Karpas-422 (cell line): ENCODE measurements at places on chromosomes 1 and 21. TPM values are rescaled to one million over a fixed set of nuclear protein-coding genes. Genes with fewer than 3 reads are reported as not detected.

- DNase-seq, result peak; percentile 46
Observed at GRCh38 chr1:200960948-200961340, 62.6 kb downstream of the KIF21B start.

GRCh38 chr1:53512807-53513755 is 53.9 kb downstream of the DMRTB1 start:
- DNase-seq, result no peak

DNA sequence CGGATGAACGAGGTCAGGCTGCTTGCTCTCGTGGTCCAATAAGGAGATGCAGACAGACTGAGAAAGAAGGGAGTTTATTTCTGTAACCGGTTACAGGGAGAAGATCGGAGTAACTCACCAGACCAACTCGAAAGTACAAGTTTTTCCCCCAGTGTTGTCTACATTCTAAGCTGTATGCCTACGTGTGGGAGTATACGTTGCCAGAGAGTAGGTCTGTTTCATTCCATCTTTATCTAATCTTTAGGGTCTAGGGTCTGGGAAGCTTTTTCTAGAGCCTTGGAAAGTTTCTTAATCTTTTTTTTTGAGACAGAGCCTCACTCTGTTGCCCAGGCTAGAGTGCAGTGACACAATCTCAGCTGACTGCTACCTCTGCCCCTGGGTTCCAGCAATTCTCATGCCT is 4.7 kb upstream of the PADI1 start:
- no peak for DNase-seq

- DNase-seq, result peak; percentile 88
Observed at GRCh38 chr1:110207831-110208230, 2.3 kb upstream of the KCNC4 start.

DNA sequence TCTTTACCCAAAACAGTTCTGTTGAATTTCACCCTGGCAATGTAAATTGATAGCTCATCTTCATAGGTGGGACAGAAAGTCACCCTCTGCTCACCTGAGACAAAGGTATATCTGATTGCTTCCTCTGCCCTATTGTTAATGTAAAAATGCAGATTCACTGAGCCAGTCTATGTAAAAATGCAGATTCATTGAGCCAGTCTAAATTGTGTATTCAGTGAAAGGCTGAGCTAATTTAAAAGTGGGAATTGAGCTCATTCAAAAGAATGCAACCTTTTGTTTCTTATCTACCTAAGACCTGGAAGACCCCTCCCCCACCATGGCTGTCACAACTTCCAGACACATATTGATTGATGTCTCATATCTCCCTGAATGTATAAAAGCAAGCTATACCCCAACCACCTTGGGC is 4.8 kb upstream of the MYSM1 start:
- no peak for DNase-seq

- DNase-seq, result no peak
Observed at GRCh38 chr1:78289603-78290002, 201.2 kb upstream of the PTGFR start.

DNA sequence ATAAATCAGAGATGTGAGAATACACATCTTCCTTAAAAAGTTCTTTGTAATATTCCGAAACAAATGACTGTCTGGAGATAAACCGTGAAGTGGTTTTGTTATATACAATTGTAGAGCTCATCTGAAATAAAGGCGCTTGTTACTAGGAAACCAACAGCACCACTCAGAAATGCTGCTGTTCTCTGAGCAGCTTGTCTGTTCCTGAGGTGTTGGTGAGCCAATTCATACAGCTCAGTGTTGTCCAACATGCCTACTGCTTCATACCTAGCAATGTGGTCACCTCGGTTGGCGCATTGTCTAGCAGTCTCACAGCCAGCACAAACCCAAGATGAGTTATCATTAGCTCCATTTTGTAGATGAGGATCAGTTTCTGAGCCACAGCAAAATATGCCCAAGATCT is 44.4 kb downstream of the GFI1 start:
- DNase-seq, result no peak

DNA sequence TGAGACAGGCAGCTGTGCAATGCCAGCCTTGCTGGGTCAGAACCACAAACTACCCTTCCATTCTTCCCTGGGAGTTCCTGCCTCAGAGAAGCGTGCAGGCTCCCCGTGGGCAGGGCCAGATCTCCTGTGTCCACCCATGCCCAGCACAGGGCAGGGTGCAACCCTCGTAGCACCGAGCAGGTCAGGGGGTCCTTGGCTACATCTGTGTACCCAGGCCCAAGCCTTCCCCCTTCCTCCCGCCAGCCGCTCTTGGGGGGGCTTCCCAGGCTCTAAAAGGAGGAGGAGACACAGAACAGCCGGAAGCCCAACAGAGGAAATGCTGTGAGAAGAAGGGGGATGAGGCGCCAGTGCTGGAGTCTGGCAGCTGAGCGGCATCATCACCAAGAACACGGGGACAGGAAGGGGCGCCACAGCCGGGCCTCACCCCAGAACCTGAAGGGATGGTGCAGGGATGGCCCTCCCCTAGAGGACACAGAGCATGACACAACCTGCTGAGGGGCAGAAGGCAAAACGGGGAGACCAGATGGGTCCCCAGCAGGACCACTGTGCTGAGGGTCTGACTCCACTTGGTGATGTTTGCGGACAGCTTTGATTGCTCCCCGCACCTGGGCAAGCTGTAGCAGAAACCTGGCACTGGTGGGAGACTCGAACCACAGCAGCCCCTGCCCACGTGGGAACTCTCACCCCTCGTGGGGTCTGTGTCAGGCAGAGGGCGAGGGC is 233.2 kb downstream of the NPHP4 start:
- DNase-seq, result no peak

GRCh38 chr1:210631399-210631798 is 302.7 kb downstream of the HHAT start:
- DNase-seq, result no peak

DNA sequence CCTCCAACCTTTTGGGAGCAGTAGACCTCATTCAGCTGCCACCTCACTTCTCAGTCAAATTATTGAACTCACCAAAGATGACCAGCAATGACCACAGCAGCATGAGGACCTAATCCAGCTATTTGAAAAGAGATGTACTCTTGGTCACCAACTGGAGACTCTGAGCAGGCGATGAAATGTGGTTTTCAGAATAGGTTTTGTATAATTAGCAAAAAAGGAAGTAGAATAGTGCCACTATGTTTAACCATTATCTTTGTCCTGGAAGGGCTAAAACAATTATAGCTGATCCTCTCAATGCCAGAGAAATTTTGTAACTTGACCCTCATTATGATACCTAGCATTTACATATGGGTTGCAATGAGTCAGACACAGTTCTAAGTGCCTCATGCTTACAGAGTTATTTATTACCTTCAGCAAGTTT is at the start of gene FCRL2:
FCRL2 (minus strand) TSS at position 162 of the 421 bp plus-strand sequence; CDS start at position 103, 59 bp downstream.
- DNase-seq, result peak; percentile 95

DNA sequence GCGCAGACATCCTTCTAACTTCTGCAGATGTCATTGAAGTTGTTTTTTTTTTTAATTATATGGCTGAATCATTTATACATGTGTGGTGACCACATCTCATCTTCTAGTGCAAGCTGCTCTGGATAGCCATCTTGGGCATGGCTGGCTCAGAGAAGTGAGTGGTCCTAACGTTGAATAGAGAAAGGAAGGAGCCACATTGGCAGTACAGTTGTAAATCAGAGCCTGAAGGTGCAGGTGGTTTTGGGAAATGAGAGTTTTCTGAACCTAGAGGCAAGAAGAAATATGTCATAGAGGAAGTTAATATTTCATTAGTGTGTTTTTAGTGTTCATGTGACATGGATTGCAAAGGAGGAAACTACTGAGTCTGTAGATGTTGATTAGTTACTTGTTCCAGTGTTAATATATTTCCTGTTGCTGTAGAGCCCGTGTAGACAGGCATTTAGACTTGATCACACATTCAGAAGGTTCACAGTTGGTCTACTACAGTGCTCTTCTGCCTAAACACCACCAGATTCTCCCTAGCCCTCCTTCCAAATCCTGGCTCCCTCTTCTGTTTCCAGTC is 163.7 kb downstream of the ROR1 start:
- DNase-seq, result no peak

DNA sequence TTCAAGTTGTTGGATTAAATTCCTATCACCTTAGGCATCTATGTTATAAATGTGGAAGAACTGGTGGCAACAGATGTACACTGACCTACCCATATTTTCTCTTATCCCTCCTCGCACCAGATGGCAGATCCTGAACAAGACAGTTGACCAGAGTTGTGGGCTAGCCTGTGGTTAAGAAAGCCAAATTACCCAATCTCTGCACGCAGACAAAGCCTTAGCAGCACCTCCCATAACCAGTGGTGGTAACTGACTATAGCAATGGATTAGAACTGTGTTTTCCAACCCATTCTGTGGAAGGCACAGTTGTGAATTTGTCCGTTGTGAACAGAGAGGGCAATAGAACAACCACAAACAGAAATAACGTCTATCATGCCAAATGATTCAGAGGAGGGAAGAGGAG is 20.6 kb downstream of the ABCB10 start:
- no peak for DNase-seq

DNA sequence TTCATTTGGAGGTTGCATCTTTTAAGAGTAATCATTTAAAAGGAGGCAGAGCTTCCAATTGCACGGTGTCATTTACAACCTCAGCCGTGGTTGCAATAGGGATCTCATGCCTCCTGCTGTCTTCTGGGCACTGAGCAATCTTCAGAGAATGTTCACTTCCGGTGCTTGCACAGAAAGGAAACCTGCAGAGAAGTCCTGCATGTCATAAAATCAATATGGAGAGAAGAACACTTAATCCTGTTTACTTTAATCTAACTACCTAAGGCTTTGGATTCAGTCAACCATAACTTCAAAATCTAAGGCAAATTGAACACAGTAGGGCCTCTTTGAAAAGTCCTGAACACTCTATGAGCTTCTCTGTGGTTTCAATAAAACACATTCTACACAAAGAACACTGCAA is 11.3 kb upstream of the MAP10 start:
- DNase-seq, result no peak

DNA sequence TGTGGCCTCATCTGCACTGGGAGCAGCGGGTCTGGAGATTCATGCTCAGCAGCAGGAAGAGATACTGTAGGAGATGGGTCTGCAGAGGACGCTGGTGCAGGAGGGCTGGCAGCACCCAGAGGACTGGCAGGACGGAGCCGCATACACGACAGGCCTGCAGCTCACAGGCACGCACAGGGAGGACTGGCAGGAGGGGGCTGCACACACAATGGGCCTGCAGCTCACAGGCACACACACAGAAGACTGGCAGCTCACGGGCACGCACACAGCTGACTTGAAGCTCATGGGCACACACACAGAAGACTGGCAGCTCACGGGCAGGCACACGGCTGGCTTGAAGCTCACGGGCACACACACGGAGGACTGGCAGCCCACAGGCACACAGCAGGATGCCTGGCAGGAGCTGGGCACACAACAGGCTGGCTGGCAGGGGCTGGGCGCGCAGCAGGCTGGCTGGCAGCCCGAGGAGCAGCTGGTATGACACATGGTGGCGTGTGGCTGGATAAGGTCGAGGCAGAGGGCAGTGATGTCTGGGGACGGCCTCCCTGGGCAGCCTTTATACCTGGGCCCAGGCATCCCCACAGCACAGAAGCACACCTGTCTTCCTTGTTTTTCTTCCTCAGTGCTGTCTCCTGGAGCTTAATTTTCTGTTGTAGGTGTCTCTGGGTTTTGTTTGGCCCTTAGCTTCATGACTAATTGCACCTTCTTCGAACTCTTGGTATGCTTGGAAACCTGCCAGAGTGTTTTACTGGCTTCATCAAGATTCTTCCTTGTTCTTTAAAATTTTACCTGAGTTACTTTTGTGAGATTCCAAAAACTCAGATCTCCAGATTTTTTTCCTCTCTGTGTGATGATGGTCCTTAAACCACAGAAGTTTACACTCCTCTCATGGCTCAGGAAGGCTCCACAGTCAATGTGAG is at the start of gene KRTAP12-2:
KRTAP12-2 (minus strand) TSS at position 527 of the 920 bp plus-strand sequence; CDS start at position 486, 41 bp downstream.
- DNase-seq, result no peak

GRCh38 chr1:24892188-24893153 is 37.6 kb downstream of the RUNX3 start:
- no peak for DNase-seq

- no peak for DNase-seq
Observed at GRCh38 chr1:3312310-3312897, 142.1 kb upstream of the ARHGEF16 start.

DNA sequence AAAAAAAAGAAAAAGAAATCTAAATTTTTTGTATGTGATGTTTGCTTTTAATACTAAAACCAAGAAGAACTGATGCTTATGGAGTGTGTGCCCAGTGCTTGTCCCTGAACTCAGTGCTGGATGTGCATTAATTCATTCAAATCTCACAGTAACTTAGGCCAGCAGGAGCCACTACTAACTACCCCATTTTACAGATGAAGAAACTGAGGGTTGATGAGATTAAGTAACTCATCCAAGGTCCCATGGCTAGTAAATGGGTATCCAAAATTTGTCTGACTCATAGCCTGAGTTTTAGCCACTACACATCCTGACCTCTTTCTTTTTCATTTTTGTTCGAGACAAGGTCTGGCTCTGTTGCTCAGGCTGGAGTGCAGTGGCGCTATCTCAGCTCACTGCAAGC is 127.9 kb downstream of the CCDC185 start:
- DNase-seq, result no peak

DNA sequence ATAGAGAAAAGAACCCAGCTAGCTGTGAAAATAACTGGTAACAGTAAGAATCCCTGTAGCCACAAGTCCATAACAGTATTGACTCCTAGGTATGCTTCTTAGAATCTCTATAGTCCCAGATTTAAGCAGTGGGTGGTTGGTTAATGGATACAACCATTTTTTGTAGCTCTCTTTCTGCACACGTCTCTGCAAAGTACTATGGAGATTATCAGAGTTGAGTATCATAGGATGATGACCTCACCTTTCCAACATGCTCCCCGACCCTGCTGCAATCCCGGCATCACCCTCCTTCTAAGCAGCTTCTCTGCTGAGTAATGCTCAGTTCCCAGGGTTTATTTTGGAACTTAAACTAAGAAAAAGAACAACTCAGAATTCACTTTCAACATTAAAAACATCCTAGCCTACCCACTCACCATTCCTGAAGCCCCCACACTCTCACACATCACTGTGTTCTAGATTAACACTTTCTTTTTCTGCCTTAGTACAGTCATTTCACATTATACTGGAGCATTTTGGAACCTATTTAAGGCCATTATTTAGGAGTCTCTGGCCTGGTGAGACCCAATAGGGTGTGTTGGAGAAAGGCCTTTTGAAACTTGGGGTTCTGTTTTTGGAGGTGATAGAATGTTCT is 2.7 kb downstream of the MLLT11 start:
- DNase-seq, result no peak

DNA sequence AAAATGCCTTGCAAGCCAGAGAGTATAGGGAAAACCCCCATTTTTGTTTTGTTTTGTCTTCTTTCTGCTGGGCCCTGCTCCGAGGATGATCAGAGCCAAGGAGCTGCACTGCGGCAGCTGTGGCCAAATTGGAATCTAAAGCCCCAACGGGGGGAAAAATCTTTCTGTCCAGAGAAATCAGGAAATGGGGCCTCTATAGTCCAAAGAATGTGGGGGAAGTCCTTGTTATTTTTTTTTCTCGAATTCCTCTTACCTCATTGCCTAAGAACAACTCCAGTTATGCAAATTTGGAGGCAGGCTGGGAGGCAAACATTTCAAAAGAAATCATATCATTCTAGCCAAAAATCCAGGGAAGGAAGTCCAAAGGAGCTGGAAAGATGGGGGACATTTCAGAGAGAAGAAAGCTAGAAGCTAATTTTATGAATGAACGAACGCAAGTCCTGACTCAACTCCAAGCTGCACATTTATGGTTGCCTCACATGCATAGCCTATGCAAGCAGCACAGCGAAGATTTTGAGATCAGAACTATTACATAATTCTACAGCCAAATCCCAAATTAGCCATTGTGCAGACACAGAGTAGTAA is 263.2 kb downstream of the KCTD3 start:
- DNase-seq, result no peak

- no peak for DNase-seq
Observed at GRCh38 chr1:78665809-78666208, 16.2 kb downstream of the IFI44 start.

The UMODL1 gene
- total RNA-seq, result 2.3 and 2.5 TPM in 2 replicates

The CELA3A gene
- total RNA-seq, result not detected in 2 replicates

The CFAP141 gene
- total RNA-seq, result not detected in 2 replicates
